ENCODE measurements at places on chromosomes 13 and 19. TPM values are rescaled to one million over a fixed set of nuclear protein-coding genes. Genes with fewer than 3 reads are reported as not detected.

Gene ZNF534
- 0.24 TPM for total RNA-seq

Gene TEX101
- not detected for total RNA-seq

Gene CLDN10
- total RNA-seq = 0.35 TPM

Gene PPP1R13L
- total RNA-seq = 182 TPM

Gene CCL25
- not detected for total RNA-seq

Gene ZIC2
- not detected for total RNA-seq

Gene KCNN4
- total RNA-seq = 0.41 TPM

Gene LILRA6
- total RNA-seq = 2.7 TPM

Gene ITGBL1
- total RNA-seq = 8.6 TPM

Gene ZNF571
- total RNA-seq = 3.8 TPM

Measured in Right ventricle myocardium inferior (tissue), 1 donor.